Activated CD4-positive, CD25-positive, alpha-beta regulatory T cell treated with anti-CD3 and anti-CD28 coated beads, Interleukin-2, amount 50 U/mL, for 24 hours (primary cell): ENCODE measurements at places on chromosomes 5 and 9.

- ATAC-seq: peak; percentile 88
Measured at GRCh38 chr5:102778478-102778877, 23.4 kb downstream of the PAM start.

GRCh38 chr5:57719216-57719615 lies 236.6 kb upstream of the ACTBL2 start:
- ATAC-seq: no peak

- no peak for ATAC-seq
Measured at GRCh38 chr5:40172721-40173120, 507.0 kb upstream of the PTGER4 start.

- no peak for ATAC-seq
Measured at GRCh38 chr5:176418251-176418650, 1.9 kb upstream of the CLTB start.

GRCh38 chr5:178130576-178131445 lies at the start of gene RMND5B:
RMND5B (plus strand) TSS chr5:178131014; CDS start chr5:178138120, 7,106 bp downstream.
- ATAC-seq: peak; percentile 96

- no peak for ATAC-seq
Measured at GRCh38 chr5:3142261-3143027, 391.0 kb upstream of the IRX2 start.

- ATAC-seq: no peak
Measured at GRCh38 chr5:167268337-167268736, 1023.1 kb upstream of the WWC1 start.

GRCh38 chr5:171250738-171251137 lies 58.3 kb upstream of the TLX3 start:
- no peak for ATAC-seq

DNA sequence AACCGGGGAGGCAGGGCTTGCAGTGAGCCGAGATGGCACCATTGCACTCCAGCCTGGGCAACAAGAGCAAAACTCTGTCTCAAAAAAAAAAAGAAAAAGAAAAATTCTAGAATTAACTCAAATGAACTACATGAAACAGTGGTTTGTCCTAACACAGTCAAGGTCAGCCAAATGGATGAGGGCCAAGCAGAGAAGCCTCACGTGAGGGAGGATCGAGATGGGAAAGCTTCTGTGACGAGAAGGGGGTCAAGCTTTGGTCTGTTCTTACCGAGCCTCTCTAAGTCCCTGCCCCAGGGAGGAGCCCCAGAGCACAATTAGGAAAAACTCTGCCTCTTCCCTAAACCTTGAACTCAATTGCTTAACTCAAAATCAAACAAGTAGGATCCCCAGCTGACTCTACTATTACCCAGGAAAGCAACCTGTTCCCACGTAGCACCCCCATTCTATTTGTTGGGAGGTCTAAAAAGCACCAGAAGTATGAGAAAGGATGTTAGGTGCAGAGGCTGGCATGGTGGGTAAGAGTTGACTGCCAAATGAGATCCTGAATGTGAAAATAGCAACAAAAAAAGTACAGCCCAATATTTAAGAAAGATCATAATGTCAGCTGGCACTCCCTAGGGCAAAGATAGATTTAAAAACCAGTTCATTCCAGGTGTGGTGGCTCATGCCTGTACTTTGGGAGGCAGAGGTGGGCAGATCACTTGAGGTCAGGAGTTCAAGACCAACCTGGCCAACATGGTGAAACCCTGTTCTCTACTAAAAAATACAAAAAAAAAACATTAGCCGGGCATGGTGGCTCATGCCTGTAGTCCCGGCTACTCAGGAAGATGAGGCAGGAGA lies 7.2 kb downstream of the ALDH7A1 start:
- ATAC-seq: no peak

- no peak for ATAC-seq
Measured at GRCh38 chr5:135829681-135830383, 4.6 kb upstream of the SLC25A48 start.

- no peak for ATAC-seq
Measured at GRCh38 chr5:150142185-150142958, 13.3 kb downstream of the PDGFRB start.

DNA sequence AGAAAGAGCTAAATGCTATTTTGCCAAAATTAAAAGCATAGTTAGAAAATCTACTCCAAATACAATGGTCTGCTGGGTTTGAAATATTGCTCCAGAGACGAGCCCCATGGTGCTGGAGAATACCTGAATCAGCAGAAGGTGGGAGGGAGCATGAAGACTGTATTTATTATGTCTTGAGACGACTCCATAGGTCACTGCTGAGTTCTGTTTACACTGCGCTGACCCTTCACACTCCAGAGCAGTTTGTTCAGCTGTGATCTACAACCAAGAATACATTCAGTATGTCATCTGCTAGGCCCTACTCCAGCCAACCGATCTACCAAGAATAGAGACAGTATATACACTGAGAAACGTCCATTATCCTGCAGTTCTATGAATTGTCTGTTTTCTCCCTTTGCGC lies 150.5 kb downstream of the TLE1 start:
- no peak for ATAC-seq

DNA sequence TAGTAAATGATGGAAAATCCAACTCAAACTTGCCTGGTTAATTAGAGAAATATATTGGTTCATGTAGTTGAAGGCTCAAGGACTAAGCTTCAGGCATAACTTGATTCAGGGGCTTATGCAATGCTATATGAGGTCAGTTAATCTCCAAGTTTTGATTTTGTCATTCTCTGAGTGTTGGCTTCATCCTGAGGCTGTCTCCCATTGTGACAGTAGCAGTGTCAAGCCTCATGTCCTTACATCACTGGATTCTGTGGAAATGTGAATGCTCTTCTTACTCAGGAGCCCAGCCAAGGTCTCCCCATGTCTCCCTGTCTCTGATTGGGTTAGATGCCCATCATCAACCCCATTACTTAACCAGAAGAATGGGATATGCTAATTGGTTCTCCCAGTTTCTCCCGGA lies 44.4 kb upstream of the SNX2 start:
- ATAC-seq: no peak

DNA sequence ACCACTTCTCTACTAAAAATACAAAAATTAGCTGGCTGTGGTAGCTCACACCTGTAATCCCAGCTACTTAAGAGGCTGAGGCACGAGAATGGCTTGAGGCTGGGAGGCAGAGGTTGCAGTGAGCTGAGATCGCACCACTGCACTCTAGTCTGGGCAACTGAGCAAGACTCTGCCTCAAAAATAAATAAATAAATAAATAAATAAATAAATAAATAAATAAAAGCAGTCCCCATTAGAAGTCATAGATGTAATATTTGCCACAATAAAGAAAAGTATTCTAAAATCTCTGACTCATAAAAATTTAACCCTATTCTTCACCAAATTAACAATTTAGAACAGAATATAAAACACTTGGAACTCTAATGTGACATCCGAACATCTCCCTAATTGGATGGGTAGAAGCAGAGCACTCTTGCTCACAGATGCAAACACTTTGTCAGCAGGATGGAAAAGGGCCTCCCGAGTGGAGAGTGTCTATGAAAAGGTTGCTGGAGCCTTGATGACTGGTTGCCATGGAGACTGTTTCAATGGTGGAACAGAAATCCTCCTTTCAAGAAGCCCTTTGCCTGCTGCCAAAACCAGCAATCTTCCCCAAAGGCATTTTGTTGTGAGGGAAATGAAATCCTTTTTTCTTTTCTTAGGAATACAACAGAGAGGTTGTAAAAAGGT lies 38.9 kb upstream of the TRAF1 start:
- ATAC-seq: no peak

GRCh38 chr9:38159599-38159998 lies 90.6 kb upstream of the SHB start:
- ATAC-seq: no peak

GRCh38 chr5:131375351-131375750 lies 111.5 kb downstream of the CDC42SE2 start:
- peak; percentile 14 for ATAC-seq

- ATAC-seq: no peak
Measured at GRCh38 chr9:126991183-126991582, 76.6 kb downstream of the RALGPS1 start.

GRCh38 chr9:74910036-74910435 lies 22.3 kb upstream of the TRPM6 start:
- ATAC-seq: no peak

GRCh38 chr9:21708856-21709255 lies 93.6 kb upstream of the MTAP start:
- ATAC-seq: no peak

DNA sequence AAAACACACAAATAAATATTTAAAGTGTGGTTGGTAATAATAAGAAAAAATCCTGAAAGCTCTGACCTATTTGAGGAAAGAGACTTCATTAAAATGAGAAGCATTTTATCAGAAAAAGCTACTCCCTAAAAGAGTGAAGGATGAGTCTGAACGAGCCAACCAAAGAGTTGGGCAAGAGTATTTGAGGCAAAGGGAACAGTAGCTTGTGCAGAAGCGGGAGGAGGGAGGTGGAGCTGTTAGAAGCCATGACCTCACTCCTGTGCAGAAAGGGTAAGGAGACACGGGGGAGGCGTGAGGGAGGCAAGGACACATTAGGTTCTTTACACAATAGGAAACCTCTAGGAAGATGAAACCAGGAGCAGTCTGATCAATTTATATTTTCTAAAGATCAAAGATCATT lies 29.4 kb downstream of the SH3RF2 start:
- no peak for ATAC-seq

- no peak for ATAC-seq
Measured at GRCh38 chr9:21902136-21902535, 92.1 kb downstream of the CDKN2A start.

DNA sequence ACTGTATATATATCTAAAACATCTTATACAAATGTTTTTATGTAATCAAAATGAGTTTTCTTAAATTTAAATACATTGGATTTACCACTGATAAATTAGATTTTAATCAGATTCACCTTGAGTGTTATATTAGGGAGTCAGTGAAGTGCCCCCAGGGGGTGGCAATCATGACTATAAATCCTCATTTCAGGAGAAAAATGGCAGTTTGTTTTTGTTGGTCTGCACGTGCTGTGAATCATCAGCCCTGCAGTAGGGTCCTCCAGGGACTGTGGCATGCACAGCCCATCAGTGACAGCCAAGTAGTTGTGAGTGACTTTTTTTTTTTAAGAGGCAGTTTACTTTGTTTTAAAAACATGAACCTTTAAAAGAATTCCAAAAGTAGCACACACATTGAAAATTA lies 65.2 kb downstream of the ZSWIM6 start:
- no peak for ATAC-seq

- no peak for ATAC-seq
Measured at GRCh38 chr9:33449715-33450114, 2.3 kb upstream of the AQP3 start.

DNA sequence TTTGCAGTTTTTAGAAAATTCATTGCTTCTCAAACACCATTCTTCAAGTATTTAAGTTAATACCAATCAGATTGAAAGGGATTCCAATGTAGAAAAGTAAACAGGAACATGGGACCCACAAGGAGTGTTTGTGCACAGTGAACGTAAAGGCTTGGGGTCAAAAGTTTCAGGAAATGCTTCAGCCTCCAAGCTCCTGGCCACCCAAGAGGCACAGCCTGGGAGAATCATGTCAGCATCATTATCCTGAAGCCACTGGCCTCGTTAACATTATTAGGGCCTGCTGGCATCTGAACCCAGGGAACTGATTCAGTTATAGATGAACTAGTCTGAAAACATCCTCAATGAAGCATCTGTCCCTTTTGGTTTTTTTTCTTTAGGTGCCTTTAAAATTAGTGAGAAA lies 122.9 kb downstream of the NXNL2 start:
- ATAC-seq: no peak

DNA sequence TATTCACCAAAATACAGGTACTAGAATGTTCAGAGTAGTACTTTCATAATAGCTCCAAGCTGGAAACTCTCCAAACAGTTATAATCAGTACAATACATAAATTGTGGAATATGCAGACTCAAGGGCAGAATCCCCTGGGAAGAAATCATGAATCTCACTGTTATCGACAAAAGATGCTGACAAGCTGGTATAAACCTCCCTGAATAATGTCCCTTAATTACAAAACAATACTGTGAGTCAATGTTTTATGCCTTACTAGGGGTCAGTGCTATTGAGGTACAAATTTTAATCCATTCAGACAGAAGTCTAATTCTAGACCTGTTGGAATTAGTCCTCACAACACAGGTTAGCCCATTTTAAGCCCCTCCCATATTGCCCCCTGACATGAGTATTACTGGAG lies 532.3 kb downstream of the DTWD2 start:
- ATAC-seq: no peak

DNA sequence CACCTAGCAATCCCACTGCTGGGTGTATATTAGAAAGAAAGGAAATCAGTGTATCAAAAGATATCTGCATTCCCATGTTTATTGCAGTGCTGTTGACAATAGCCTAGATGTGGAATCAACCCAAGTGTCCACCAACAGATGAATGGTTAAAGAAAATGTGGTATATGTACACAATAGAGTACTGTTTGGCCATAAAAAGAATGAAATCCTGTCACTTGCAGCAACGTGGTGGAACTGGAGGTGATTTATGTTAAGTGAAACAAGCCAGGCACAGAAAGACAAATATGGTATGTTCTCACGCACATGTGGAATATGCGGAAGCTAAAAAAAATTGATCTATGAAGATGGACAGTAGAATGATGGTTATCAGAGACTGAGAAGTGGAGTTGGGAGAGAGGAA lies 221.6 kb upstream of the DAP start:
- no peak for ATAC-seq

GRCh38 chr9:19976226-19976625 lies 187.4 kb upstream of the SLC24A2 start:
- ATAC-seq: peak; percentile 97

- no peak for ATAC-seq
Measured at GRCh38 chr5:116370149-116370548, 204.5 kb downstream of the SEMA6A start.

GRCh38 chr5:2170761-2171160 lies 288.0 kb upstream of the IRX4 start:
- ATAC-seq: no peak

DNA sequence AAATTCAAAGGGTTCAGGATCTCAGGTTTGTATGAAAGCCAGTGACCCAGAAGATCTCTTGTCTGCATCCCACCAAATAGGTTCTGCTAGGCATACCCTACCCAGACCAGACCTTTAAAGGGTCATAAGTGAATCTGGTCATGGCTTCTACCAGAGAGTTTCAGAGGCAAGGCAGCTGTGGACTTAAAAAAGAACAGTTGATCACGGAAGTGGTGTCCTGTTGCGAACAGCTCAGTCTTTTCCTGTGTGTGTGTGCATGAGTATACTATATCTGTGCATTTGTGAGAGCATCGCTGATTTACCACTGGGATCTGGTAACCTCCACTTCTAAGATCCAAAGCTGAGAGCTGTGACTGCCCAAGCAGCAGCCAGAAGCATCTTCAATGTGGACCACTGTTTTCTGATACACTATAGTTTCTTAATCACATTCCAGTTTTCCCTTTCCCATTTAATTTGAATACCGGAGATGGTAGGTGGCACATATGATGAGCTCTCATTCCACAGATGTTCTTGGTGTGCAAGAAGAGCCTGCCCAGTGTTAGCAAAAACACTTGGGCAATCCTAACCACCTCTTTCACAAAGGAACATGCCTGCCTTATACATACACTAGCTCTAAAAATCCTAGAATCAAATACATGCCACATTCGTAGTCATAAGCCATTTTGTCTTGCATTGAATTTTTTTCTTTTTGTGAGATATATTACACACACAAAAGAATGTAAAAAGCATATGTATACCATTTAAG lies 36.2 kb upstream of the OR2S2 start:
- no peak for ATAC-seq

- ATAC-seq: no peak
Measured at GRCh38 chr9:33139421-33140228, 27.5 kb downstream of the B4GALT1 start.
